ENCODE measurements at places on chromosomes 12 and 14. TPM values are rescaled to one million over a fixed set of nuclear protein-coding genes. Genes with fewer than 3 reads are reported as not detected.
A peak's percentile ranks its signal among the peaks of the same experiment; 100 is the strongest.

DNA sequence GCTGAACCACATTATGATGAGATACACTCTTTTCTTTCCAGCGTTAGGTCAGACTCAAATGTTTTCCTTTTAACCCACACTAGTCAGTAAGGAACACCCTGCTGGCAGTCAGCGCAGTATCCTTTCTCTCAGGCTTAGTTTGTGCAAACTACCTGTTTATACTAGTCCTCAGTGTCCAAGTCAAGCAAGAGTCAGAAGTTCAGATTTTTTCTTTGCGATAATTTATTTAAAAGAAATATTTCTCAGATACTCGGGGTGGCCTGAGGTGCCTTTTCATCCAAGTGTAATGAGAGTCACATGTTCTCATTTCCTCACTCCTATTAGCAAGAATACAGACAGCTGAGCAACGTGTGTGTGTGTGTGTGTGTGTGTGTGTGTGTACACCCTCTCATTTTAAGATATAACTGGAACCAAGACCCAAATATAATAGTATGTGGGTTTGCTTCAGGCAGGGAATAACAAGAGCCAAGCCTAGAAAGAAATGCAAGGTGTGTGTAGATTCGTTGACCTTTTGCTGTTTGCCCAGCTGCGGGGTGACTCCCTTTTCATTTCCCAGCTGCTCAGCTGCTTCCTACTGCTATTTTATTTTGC lies 182.7 kb downstream of the KICS2 start:
- no peak for DNase-seq

- no peak for DNase-seq
Measured at GRCh38 chr12:131250028-131250950, 296.6 kb downstream of the ADGRD1 start.

The CLEC14A gene
- polyA plus RNA-seq = not detected

DNA sequence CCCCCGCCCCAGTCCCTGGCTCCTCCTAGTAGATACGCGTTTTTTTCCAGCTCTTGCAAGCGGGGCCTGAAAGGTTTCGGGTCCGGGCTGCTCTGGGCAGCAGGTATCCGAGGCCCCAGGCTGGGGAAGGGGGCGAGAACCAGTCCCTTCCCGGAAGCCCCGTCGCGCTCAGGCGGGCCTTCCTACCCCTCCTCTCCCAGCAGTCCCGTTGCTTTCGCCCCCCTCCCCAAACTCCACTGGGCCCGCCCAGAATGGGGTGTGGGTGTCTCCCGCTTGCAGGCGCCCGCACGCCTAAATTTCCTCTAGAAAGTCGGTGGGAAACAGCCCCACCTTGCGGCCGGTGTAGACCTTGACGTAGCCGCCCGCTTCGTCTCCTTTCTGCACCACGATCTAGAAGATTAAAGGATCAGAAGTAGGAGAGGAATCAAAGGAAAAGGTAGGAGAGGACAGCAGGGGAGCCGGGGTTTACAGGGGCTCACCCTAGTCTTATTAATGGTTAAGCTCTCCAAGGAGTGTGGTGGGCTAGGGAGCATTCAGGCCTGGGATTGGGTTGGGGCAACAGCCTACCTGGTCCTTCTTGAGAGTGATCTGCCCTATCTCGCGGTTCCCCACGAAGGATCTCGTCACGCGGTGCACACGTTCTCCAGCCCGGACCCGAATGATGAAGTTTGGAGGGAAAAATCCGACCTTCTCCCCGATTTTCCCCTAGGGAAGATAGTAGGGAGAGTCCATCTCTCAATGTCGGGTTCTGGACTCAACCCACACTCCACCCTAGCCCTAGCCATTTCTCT lies 7.3 kb downstream of the STAC3 start:
- DNase-seq = peak; percentile 75

DNA sequence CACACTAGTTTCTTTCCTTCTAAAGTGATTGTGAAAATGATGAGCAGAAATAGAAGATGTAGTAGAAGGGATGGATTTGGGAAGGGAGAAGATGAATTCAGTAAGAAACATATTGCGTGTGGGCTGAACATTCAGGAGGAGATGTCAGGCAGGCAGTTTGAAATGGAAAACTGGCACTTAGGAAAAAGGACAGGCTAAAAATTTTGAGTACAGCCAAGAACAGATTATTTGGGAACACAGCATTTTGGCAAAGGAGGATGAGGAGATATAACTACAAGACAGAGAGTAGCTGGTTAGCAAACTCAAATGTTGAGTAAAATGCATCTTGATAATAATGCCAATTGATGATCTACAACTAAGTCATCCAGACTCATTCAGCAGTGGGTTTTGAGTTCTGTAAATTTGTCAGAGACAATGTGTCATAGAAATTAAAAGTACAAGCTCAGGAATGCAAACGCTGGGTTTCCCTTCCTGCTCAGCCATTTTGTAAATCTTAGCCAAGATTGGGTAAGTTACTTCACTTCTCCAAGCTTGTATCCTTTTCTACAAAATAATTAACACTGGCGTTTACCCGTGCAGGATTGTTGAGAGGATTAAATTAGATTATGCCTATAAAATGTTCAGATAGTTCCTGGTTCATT lies 255.0 kb downstream of the NAV3 start:
- DNase-seq = no peak

DNA sequence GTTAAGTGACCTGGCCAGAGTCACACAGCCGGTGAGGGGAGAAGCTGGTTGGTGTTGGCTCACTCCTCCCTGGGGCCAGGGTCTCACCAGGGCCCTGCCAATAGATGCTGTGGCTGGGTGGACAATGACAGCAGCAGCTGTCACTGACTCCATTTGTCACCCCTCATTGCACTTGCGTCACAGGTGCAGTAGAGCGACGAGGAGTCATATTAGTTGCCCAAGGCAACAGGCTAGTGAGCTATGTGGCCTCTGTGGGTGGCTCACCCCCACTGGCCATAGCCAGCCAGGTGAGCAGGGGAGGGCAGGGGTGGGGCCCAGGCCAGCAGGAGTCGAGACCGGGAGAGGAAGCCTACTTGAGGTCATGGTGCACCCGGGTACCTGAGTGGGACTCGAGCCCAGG lies 9.7 kb downstream of the SLC25A47 start:
- no peak for DNase-seq

DNA sequence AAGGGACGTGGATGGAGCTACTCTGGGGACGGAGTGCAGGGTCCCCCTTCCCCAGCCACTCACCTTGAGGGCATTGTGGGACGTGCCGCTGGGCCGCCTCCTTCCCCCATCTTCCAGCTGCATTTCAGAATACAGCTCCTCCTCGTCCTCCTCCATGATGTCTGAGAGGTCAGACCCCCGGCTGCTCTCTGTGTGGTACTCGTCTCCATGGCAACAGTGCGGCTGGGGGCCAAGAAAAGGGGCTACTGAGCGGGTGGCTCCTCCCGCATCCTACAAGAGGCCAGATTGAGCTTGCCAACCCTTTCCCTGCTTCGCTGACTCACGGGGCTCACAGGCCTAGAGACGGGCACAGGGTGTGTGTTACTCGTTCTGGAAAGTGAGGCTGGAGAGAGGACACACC lies 90.4 kb downstream of the PIWIL1 start:
- no peak for DNase-seq

DNA sequence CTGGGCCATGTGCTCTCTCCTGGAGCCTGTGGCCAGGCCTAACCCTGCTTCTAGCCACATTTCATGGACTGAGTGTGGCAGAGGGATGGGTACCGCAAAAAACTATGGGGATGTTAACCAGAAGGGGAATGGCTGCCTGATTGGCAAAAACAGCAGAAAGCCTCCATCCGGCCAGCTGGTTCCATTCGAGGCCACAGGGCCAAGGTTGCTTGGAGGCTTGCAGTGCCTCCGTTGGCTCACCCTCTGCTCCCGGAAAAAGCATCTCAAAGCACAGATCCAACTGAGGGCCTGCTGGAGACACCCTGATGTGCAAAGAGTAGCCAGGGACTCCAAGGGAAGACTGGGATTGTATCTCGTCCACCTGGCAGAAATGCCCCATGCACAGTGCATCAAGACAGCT lies 16.5 kb downstream of the TMEM120B start:
- no peak for DNase-seq

The KCNC2 gene
- polyA plus RNA-seq = not detected

- DNase-seq = no peak
Measured at GRCh38 chr14:63276016-63276415, 42.7 kb downstream of the GPHB5 start.

DNA sequence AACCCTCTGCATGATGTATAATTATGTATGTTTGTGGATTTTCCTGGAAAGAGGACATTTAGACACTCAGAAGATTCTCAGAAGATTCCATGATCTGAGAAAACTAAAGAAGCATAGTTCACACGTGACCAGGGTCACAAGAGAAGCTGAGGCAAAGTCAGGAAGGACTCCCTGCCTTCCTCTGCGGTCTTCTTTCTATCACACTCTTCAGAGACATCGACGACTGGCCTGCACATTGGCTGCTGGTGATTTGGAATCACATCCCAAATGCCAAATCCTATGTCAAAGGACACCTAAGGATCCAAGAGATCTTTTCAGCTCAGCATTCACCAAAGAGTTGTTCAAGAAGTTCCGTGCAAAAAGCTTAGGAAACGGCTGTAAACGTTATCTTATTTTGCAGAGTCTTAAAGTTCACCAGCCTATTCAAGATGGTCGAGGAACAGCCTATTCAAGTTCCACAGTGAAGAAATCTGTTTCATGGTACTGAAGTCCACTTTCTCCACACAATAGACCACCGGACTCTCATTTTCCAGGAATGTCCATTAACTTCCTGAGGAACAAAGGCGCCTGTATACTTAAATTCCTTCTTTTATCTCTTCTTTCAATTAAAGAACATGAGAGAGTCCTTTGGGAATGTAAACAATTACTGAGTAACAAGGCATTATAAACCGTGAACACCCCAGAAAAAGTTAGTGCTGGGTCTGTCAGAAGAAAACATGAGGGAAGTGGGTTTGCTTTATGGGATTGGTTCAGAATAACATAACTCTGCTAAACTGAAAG lies 42.1 kb downstream of the IGF1 start:
- no peak for DNase-seq

- no peak for DNase-seq
Measured at GRCh38 chr12:111181143-111181726, 187.7 kb downstream of the PHETA1 start.

DNA sequence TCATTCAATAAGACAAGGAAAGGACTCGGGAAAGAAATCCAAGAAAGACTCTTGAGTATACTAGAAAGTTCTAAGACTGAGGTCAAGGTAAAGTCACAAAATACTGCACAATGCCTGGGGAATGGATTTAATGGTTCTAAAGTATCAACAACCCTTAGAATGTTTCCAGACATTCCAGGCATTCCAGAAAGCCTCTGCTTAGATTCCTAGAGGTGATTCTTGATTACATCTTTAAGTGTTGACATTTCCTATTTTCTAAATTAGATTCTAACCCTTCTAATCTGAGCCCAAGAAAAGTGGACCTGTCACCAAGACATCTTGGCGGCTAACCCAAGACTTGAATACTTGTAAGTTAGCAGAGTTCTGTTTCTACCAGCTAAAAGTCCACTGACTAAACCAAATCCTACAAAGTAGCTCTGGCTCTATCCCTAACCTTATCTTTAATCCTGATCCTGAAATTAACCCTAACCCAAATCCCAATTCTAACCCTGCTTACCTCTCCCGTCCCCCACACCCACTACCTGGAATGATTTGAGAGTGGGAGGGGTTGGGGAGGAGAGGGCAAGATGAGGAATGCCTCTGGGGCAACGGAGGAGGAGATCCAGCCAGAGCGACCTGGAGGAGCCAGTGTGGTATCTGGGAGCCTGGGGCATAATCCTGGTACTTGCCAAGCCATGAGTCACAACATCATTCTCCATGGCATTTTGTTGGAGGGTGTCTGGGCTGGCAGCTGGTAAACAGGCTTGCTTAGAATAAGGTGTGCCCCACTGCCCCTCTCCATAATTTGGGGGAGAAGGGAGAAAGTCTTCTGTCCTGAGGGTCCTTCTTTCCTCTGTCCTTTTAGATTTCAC lies 93.4 kb upstream of the HOXC13 start:
- DNase-seq = no peak

- no peak for DNase-seq
Measured at GRCh38 chr14:74846968-74847665, 28.8 kb downstream of the PROX2 start.

The TPPP2 gene
- not detected for polyA plus RNA-seq

- DNase-seq = no peak
Measured at GRCh38 chr12:40668099-40668529, 24.1 kb upstream of the CNTN1 start.

- no peak for DNase-seq
Measured at GRCh38 chr12:42582050-42582449, 7.5 kb downstream of the PRICKLE1 start.

- DNase-seq = no peak
Measured at GRCh38 chr12:26691234-26691970, 141.6 kb downstream of the ITPR2 start.

GRCh38 chr12:817941-818600 lies 65.7 kb downstream of the WNK1 start:
- no peak for DNase-seq

GRCh38 chr14:46399049-46399448 lies 252.5 kb downstream of the RPL10L start:
- DNase-seq = no peak

The PIWIL1 gene
- not detected for polyA plus RNA-seq

The TM9SF1 gene
- 35.7 TPM for polyA plus RNA-seq

DNA sequence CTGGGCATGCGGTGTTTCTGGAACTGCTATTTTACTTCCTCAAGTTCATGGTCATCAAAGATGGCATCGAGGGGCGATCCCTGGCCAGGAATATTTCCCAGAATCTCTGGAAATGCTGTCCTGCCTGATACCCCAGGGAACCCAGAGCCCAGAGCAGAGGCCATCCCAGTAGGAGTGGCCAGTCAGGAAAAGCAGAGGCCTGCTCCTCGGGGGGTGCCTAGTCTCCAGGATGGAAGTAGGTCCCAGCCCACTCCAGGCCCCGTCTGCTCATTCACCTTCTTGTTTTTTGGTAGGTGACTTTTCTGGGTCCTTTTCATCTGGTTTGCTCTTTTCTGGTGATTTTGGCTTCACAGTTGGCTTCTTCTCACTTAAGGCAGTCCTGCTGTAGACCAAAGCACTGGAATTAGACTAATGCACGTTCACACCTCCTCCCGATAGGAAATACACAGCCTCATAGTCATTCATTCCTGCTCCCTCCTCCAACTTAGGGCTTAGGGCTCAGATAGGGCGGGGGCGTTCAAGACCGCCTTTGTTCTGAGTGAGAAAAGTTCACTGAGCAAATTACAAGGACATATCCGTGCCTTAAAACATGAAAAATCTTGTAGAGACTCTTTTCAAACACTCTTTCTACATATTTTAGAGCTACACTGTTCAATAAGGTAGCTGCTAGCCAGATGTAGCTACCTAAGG lies 51.1 kb downstream of the TRAFD1 start:
- no peak for DNase-seq

The ARHGEF25 gene
- polyA plus RNA-seq = not detected

The LRTM2 gene
- polyA plus RNA-seq = not detected

- DNase-seq = no peak
Measured at GRCh38 chr14:77416836-77417235, 6.5 kb downstream of the NOXRED1 start.

The NPFF gene
- polyA plus RNA-seq = not detected

The KCNH3 gene
- not detected for polyA plus RNA-seq

The TAS2R13 gene
- polyA plus RNA-seq = not detected

GRCh38 chr12:93297536-93297935 lies 80.2 kb upstream of the NUDT4 start:
- no peak for DNase-seq
